ENCODE measurements at places on chromosomes 13 and 19.

- no peak for DNase-seq
Measured at GRCh38 chr19:54252243-54252642, 4.8 kb downstream of the LILRB5 start.

DNA sequence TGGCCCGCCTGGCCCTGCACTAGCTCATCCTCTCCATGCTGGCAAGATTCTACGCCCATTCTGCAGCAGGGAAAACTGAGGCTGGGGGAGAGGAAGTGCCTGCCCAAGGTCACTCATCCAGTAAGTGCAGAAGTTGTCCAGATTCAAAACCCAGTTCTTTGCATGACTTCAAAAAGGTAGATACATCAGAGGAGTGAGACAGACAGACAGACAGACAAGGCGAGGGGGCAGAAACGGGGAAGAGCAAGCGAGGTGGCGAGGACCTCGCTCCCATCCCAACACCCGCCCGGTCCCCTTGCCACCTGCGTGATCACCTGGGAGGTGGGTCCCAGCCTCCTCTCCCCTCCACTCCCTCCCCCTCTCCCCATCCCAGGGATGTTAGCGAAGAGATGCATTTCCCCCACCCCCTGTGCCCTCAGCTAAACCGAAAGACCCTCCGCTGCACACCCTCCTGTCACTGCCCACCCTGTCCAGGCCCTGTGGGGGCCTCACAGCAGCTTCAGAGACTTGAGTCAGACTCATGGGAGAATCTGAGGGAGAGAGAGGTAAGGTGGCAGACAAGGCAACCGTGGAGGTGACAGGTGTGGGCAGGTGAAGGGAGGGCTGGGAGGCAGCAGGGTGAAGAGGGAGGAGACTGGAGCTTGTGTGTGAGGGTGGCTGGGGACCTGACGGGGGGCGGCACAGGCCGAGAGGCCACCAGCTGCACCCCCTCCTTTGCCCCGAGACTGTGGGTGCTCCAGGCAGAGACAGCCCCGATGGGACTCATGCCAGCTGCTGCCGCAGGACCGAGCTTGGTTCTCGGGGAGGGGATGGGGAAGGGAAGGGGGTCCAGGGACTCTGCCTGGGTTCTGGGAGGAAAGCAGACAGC is 18.9 kb downstream of the LRRC4B start:
- no peak for DNase-seq

DNA sequence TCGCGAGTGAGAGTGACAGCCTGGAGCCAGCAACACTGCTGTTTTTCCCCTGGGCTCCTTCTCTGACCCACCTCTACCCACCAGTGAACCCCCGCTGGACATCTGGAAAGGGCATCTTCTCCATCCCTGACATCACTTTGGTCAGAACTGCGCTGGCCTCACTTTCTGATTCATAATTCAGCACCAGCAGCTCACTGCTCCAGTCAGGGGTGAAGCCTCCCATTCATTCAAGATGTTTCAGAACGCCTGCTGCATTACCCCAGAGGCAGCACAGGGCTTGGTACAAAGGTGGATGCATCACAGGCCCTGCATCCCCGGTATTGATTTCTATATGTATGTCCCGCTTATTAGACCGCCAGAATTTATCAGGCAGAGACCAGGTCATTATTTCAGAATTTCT is 182.8 kb upstream of the TSHZ3 start:
- DNase-seq: no peak

GRCh38 chr13:74203576-74203975 is 69.4 kb upstream of the KLF12 start:
- no peak for DNase-seq

GRCh38 chr19:17255150-17255621 is 9.4 kb downstream of the USHBP1 start:
- no peak for DNase-seq

GRCh38 chr19:46648060-46648960 is 12.3 kb upstream of the GNG8 start:
- DNase-seq: no peak

- DNase-seq: no peak
Measured at GRCh38 chr13:49620170-49620621, 8.1 kb upstream of the ARL11 start.

DNA sequence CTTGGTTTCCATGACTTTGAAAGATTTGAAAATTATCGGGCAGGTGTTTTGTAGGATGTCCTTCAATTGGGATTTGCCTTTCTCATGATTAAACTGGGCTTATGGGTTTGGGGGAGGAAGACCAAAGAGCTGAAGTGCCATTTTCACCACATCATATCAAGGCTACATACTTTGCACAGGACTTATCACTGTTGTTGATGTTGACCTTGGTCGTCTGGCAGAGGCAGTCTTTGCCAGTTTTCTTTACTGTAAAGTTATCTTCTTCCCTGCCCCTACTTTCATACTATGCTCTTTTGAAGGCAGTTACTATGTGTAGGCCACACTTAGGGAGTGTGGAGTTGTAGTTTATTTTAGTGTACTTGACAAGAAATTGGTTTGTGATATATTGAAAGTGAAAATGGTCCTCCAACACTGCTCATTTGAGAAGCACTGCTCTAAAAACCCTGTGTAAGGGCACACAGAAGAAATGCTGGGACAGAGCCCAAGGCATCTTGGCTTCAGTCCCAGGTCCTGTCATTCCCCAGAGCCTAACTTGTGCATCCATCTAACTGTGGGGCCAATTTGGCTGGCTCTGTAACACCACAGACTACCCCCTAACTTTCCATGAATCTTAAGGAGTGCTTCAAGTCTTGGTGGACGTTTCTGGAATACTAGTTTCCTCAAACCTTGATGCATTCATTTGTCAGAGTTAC is 384.9 kb downstream of the KCNRG start:
- peak; percentile 77 for DNase-seq

GRCh38 chr19:42498169-42498757 is 30.0 kb downstream of the CEACAM1 start:
- no peak for DNase-seq

DNA sequence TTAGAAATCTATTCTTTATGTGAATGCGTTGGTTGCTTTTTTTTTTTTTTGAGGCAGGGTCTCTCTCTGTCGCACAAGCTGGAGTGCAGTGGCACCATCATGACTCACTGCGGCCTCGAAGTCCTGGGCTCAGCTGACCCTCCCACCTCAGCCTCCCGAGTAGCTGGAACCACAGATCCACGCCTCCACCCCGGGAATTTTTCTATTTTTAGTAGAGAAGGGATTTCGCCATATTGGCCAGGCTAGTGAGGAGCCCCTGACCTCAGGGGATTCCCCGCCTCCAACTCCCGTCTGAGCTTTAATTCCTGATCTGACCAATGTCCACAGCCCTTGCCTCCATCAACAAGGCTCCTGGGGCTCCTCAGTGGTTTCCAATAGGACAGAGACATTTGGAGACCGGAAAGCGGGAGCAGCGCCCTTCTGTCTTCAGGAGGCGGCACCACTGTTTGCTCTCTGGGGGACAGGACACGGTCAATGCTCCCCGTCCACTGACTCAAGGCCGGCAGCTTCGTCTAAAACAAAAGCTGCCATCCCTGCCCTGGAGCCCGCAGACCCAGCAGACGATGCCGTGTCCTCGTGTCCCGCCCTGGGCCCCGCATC is 503 bp downstream of the TUBA3C start:
- no peak for DNase-seq

- no peak for DNase-seq
Measured at GRCh38 chr13:40589285-40590109, 76.9 kb downstream of the FOXO1 start.

DNA sequence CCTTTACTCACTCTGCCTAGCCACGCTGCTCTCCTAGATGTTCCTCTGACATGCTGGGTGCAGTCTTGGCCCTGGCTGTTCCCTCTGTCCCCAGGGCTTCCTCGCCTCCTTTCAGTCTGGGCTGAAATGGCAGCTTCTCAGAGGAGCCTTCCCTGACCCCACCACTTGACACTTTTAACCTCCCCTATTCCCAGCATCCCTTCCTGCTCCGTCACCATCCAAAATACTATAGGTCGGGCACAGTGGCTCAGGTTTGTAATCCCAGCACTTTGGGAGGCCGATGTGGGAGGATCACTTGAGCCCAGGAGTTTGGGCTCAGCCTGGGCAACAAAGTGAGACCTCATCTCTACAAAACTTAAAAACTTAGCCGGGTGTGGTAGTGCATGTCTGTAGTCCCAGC is 2.6 kb downstream of the FAM187B start:
- DNase-seq: no peak

GRCh38 chr19:4728871-4729270 is 5.2 kb upstream of the DPP9 start:
- no peak for DNase-seq

DNA sequence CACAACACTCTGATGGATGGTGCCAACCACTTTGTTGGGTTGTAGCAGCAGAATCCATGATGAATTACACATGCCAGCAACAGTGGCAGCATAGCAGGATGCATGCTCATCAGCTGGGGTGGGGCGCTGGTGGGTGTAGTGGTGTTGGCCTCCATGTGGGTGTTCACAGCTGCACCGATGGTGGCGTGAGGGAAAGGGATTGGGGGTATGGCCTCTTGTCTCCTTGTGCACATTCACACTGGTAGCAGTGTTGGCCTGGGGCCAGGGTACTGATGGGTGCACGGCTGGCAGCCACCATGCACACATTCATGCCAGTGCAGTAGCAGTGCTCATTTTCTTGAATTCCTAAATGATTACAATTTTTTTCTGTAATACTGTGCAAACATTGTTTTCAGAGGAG is 2748.8 kb upstream of the PCDH20 start:
- no peak for DNase-seq

- DNase-seq: no peak
Measured at GRCh38 chr13:106369091-106369490, 166.4 kb downstream of the EFNB2 start.

DNA sequence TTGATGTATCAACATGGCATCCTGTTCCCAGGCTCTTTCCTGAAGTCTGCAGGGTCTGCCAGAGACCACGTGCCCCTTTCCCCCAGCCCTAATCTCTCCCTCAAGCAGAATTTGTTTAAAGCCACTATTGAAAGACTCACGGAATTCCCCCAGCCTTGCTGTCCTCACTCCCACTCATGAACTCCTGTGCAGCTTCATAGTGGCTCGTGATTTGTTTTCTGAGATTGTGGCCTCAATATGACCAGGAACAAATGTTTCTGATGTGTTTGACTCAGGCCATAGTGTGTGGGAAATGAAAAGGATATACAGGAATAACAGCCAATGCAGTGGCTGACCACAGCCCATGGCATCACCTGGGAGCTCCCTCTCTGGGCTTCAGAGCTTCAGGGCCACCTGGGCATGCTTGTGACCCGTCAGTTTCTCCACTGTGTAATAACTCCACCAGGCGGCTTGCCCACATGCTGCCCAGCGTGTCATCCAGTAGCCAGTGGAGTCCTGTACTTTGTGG is 8.1 kb upstream of the SERPINE3 start:
- no peak for DNase-seq

- DNase-seq: no peak
Measured at GRCh38 chr19:35379992-35380391, 9.1 kb downstream of the GPR42 start.

GRCh38 chr13:53445686-53446085 is 417.1 kb downstream of the OLFM4 start:
- DNase-seq: no peak

DNA sequence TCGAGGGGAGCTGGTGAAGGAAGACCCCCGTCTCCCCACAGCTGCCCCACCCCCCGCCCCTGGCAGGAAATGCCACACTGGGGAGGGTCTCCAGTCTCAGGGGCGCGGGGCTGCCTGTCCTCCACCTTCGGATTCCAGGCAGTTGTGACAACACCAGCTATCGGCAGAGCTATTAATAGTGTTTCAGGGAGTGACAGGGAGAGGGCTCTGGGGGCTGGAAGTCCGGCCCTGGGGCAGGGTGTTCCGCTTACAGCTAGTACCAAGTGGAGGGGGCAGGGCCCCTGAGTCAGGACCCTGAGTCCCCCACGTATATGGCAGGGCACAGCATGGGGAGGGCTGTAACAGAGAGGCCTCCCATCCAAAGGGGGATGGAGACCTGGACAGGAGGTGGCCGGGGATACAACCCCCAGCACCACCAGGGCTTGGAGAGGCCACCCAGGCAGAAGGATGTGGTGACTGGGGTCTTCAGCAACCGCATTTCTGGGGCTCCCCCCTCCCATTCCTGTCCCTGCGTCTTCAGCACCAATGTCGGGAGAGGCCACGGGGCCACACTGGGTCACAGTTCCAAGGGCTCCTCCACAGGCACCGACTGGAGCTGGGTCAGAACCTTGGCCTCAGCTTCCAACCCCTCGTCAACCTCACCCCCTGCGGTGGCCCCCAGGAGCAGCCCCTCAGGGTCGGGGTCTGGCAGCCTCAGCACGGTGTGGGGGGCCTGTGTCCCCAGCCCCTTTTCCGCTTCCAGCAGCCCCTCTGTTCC is 3.9 kb downstream of the SIX5 start:
- DNase-seq: no peak

- DNase-seq: no peak
Measured at GRCh38 chr19:7928741-7929701, 3.1 kb upstream of the CTXN1 start.

- DNase-seq: no peak
Measured at GRCh38 chr19:30361721-30362120, 10.5 kb upstream of the ZNF536 start.

GRCh38 chr19:52949422-52949821 is 13.3 kb downstream of the ZNF816 start:
- DNase-seq: no peak

DNA sequence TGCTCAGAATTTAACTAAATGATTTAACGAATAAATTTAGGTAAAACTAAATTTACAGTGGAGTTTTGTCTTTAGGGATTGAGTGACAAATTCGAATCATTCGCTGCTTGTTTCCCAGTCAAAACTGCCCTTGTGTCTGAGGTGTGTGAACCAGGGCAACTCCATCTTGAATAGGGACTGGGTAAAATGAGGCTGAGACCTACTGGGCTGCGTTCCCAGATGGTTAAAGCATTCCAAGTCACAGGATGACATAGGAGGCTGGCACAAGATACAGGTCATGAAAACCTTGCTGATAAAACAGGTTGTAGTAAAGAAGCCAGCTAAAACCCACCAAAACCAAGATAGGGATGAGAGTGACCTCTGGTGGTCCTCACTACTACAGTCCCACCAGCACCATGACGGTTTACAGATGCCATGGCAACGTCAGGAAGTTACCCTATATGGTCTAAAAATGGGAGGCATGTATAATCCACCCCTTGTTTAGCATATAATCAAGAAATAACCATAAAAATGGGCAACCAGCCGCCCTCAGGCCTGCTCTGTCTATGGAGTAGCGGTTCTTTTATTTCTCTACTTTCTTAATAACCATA is 10.2 kb upstream of the ANKRD10 start:
- DNase-seq: no peak

- DNase-seq: no peak
Measured at GRCh38 chr19:31723101-31723500, 373.9 kb upstream of the TSHZ3 start.

DNA sequence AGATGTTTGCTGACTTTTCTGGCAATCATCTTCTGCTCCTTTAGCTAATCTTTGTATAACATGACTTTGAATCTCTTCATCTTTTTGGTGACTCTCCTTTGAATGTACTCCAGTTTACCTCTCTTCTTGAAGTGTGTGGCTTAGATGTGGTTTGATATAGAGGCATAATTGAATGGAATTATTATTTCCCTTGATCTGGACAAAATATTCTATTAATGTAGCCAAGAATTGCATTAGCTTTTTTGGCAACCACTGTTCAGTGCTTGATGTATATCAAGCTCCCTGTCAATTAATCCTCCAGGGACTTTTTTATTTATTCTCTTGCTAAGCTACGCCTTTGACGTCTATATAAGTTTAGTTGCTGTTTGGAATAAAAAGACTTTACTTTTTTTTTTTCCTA is 490.8 kb downstream of the PCDH20 start:
- no peak for DNase-seq

- peak; percentile 15 for DNase-seq
Measured at GRCh38 chr19:3459089-3459881, 21.0 kb downstream of the SMIM24 start.

Measured in amygdala (tissue), 56 donors.